Hepatocyte (in vitro differentiated cells): ENCODE measurements at places on chromosomes 3 and 15. TPM values are rescaled to one million over a fixed set of nuclear protein-coding genes. Genes with fewer than 3 reads are reported as not detected.

Gene ZMYND10
- total RNA-seq: 0.20 and 0.44 TPM in 2 replicates

Gene ADGRG7
- total RNA-seq: 33.3 and 34.1 TPM in 2 replicates

Gene PROS1
- 103 and 115 TPM in 2 replicates for total RNA-seq

Gene FBXW12
- not detected in 2 replicates for total RNA-seq

Gene CCR3
- total RNA-seq: 0.40 TPM in 1 of 2 replicates, not detected in the other

Gene CD200
- 6.7 and 12.6 TPM in 2 replicates for total RNA-seq
